ENCODE measurements at places on chromosomes 5 and 9.

- DNase-seq = no peak
Measured at GRCh38 chr5:190366-191035, 794 bp upstream of the LRRC14B start.

DNA sequence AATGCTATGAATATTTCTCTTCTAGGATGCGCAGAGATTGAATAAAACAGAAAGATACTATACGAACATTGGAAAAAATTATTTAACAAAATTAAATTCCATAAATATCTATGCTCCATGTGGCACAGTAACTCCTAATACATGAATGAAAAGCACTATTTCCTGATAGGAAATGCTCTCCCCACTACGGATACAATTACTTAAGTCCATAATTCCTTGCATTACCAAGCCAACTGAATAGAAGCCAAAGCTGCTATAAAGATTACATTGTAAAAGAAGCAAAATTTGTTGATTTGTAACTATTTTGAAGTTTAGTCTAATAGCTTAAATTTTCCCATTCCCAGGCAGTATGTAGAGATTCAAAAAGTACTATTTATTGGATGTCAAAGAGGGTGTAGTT is 61.8 kb upstream of the SNX2 start:
- no peak for DNase-seq

DNA sequence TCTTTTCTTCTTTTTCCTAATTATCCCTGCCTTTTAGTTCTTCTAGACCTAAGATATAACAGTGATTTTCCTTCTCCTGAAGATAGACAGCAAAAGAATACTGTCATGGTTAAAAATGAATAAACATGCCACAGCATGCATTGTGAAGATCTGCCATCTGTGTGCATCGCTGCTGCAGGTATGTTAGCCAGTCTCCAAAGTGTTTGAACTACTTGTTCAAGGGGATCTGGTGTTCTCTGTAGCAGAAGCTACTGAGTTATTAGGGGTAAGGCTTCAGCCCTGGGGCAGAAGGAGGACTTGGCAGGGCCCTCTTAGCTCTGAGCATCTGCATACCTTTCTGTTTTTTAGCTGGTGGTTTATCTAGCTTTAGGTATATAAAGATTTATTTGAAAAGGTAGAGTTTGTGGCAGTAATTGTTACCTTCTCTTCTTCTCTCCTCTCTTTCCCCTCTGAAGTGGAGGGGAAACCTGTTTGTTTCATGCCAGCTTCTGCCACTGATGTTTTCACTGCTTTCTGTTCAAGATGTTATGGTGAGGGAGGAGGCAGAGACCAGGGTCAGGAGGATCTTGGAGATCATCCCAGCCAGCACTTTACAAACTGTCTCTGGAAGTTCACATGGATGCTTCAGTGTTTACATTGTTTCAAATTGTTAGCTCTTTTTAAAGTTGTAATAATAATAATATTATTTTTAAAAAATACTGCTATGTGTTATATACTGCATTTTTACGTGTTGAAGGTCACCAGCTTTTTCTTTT is 25.2 kb downstream of the GALNT10 start:
- DNase-seq = no peak

GRCh38 chr5:89878140-89879132 is 531.1 kb downstream of the CETN3 start:
- no peak for DNase-seq

DNA sequence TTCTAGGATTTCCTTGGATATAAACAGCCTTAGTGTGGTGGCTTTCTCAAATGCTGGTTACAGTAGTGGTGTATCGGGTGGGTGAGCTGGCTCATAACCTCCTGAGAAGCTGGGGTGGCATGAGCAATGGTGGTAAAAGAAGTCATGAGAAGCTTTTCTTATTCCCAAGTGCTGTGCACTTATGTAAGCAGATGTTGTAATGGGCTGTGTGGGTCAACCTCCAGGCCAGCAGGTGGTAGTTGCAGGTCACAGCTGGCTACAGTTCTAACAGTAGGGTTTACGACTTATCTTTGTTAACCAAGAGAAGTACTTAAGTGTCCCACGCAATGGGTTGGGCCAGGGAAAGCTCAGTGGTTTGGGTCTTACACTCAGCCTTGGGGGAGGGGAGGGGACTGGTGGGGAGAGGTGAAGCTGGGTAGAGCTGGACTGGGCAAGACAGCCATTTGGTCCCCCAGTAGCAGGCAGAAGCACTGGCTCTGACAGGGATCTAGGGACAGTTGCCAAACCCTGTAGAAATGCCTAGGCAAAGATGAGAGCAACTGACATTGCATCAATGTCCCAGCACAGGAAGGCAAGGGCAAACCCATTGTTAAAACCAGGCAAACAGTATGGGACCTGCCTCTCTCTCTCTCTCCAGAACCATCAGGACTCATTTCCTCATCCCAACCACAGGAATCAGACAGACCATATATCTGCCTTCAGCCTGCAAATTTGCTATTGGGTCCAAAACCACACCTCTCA is 76.8 kb downstream of the RNF130 start:
- DNase-seq = no peak

- DNase-seq = no peak
Measured at GRCh38 chr5:124546643-124547042, 199.8 kb downstream of the ZNF608 start.

- DNase-seq = no peak
Measured at GRCh38 chr9:8450810-8451545, 651.4 kb upstream of the DMAC1 start.

- no peak for DNase-seq
Measured at GRCh38 chr9:132409828-132410528, at the start of gene CFAP77. Gene CFAP77, plus strand, starts transcription at chr9:132410211. Its CDS starts 61 bp downstream, at chr9:132410272.

- DNase-seq = no peak
Measured at GRCh38 chr9:138011951-138012500, 134.4 kb downstream of the CACNA1B start.

DNA sequence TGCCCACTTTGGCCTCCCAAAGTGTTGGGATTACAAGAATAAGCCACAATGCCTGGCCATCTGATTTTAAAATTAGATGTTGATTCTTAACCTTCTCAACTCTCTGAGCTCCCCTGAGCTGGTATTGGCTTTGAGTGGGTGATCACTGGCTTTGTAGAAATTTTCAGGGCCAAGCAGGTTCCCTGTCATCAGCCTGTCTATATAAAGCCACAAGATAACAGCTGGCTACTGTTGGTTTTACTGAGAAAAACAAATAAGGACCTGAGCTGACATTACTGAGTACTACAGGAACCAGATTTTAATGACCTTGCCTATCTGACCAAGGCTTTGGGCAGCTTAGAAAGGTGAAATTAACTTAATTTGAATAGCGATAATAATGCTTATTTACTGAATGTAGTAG is 153.6 kb downstream of the MSX2 start:
- no peak for DNase-seq

DNA sequence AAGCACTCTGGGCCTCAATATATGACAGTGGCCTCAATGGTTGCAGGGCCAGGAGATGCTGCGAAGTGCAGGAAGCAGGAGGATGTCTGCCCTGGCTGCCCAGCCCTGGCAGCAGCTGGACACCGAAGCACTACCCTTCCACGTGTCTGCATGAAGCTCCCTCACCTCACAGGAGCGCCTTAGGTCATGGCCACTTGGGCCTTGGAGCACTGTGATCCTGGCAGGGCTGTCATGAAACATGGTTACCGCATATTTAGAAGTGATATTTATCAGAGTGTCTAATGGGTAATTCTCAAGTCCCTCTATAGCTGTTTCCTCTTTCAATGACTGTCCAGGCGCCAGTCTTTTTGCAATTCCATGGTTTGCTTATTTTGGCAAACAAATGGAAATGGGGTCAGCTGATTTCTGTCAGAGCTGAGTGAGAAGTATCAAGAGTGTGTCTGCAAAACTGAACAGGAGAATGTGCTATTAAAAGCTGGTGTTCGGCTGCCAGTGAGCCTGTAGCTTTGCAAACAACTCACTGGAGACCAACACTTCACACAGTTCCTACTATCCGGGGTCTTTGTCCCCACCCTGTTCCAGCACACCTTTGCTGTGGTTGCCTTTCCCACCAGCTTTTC is 285.9 kb downstream of the KIF4B start:
- no peak for DNase-seq

- DNase-seq = peak; percentile 34
Measured at GRCh38 chr9:127589955-127590370, 22.1 kb upstream of the STXBP1 start.

DNA sequence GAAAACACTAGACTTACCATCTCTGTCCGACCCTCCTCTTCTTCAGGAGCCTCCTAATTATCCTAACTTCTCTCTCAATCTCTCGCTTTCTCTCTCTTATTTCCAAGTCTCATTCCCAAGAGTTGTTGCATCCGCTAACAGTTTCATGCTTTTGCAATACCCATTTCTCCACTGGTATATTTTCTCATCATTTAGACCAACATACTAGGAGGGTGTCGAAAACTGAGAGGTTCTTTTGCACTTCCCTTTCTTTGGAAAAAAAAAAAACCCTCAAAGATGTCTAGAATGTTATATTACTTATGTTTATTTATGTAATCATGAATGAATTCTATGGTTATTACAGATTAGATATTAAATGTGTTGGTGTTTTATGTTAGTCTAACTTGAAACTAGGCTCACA is 35.9 kb downstream of the SPZ1 start:
- DNase-seq = no peak

DNA sequence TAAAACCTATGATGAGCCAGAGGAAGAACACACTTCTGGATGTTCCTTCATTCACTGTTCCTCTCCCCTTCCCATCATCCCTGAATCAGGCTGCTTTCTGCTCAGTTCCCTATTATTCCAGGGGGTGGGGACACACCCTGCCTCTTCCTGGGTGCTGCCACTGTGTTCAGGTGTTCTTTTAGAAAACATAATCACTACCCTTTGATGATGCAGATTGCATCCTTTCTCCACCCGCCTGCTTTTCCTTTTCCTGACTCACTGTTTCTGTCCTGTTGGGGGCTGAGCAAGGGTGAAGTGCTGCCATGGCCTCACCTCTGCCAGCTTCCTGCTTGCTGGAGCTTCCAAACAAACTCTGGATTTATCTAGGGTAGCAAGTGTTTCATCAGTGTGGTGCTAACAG is 331.9 kb upstream of the GRIA1 start:
- no peak for DNase-seq

GRCh38 chr9:90872835-90873294 is 71.2 kb downstream of the SYK start:
- no peak for DNase-seq

DNA sequence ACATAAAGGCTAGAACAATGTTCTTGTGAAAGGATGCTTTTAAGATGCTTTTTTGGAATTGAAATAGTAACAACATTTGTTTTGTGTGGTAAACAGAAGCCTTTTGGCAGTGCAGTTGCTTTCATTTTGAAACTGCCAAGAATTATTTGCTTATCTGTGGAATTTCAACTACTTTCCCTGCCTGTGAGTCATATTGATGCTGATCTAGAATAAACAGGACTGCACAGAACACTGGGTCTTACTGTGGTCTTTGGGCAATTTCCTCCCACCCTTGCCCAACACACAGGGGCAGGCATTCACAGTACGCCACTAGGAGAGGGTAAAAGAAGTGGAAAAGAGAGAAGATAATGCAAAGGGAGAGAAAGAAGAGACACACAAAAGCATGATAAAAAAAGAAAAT is 483.7 kb downstream of the ELAVL2 start:
- DNase-seq = no peak

GRCh38 chr5:64826541-64826940 is 57.8 kb downstream of the CWC27 start:
- no peak for DNase-seq
